ENCODE measurements at places on chromosomes 16 and 17.

DNA sequence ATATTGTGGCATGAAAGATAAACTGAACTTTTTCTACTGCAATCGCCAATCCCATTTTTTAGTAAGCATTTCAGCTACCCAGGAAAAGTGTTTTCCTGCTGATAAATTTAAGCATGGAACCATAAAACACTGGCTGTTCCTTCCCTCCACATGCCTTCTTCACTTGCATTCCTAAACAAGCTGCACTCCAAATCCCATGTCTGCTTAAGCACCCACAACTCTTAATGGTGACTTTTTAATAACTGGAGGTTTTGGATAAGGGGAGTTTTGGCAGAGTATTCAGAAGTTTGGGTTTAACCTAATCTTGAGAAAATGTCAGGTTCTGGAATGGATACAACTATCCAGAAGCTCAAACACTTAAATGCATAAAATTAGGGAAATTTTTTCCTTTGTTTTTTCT, 345.6 kb upstream of the CA10 start:
- no peak for DNase-seq

GRCh38 chr16:81684242-81684837, 94.8 kb upstream of the PLCG2 start:
- DNase-seq: no peak

DNA sequence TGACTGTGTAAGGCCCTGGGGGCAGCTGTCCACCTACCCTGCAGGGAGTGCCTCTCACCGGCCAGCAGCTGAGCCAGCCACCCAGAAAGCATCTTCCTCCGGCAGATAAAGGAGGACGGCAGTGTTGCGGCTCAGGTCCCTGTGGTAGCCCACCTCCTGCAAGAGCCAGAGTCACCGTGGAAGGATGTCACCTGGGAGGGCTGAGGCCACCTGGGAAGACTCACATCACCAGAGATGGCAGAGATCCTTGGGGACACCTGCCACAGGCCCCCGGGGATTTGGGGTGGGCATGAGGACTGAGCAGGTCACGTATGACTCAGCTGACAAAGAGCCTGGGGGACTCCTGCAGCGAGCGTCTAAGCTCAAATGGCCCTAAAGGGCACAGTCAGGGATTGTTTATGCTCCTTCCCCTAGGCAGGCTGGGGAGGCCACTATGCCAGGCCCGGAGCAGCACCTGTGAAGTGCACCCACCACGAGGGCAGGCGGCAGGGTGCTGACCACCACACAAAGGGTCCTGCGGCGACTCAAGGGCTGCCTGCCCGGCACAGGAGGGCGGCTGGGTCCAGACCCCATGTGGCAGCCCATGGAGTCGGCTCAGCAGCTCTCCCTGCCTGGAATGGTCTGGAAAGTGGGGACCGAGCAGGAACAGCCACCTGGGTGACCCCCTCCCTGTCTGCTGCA, 44.1 kb downstream of the TNFRSF13B start:
- no peak for DNase-seq

DNA sequence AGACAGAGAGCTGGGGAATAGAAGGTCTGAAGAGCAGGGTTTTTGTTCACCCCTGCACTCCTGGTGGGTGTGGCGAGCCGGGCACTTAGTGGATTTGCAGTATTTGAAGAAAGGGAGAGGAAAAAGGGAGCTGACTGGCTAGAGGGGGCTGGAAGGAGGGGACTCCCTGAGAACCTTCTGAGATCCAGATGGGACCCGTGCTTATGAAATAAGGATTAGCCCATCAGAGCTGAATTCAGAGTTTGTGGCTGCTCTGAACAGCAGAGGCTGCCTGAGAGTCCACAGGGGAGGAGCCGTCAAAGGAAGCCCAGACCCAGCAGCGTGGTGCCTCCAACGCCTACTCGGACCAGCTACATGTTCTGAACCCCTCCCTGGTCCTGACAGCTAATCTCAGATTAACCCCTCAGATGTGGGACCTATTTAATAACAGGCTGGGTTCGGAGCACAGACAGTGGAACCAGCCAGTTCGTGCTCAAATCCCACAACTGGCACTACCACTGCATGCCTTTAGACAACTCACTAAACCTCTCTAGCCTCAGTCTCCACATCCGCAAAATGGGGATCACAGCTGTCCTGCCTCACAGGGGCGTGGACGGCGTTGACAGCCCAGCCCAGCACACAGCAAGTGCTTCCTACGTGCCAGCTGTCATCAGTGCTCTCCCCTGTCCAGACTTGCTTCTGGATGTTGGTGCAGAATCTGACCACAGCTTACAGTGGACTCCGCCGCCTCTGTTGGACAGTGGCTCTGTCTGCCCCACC, 70.6 kb downstream of the DYNLRB2 start:
- no peak for DNase-seq

DNA sequence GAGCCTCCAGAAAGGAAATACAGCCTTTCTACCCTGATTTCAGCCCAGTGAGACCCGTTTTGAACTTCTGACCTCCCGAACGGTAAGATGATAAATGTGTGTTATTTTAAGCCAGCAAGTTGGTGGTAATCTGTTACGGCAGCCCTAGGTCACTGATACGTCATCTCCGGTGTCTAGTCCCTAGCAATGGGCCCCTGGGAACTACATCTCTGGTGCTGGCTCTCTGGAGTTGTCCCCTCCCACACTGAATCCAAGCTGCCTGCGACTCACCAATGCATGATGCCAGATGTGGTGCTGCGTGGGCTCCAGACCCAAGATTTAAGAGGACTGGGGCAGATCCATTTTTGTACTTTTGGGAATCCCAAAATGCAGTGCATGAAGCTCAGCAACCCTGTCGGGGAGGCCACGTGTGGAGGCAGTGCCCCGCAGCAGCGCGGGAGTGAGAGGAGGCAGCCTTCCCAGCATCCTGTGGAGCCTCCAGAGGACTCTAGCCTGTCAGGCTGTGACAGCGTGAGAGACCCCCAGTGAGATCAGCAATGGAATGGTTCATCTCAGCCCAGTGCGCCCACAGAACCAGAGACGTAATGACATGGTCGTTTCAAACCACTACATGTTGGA, 43.6 kb upstream of the USP7 start:
- DNase-seq: no peak

DNA sequence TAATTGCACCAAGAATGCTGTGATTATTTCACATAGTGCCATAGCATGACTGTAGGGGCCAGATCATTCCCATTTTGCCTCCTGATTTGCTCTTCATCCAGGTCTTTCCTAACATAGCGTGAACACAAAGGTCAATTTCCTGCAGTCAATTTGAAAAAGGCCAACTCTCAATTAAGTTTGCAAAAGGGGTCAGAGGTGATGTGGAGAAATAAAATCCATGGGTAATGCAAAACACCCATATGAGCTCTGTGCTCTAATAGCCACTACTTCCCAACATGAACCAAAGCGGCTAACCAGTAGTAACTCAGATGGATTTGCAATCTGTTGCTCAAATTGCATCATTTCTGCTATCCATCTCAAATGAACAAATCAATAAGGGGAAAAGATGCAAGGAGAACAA, 275.5 kb upstream of the SOX9 start:
- no peak for DNase-seq

- no peak for DNase-seq
These were observed 14.2 kb upstream of the KCNG4 start for GRCh38 chr16:84254062-84254461.

DNA sequence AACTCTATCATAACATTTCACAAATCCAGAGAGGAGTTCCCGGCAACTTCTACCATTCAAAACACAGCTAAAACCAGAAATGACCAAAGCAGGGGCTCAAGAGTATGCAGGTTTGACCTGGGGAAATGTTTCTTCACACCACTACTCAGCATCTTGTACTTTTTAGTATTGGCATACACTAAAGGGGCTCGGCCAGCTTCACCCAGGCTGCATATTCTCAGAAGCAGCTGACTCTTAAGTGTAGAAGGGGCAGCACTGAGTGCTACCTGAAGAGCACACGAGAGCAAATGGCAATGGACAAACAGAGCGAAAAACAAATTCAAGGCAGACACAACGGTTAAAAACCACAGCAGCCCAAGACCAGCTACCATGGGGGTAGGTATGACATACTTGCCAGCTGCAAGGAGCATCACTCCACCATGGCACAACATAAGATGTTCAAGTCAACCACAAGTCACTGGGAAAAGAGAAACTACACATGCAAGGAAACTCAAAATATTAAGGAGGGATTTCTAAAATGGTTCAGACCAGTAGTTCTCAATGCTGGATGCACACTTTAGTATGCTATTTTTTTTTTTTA, 34.4 kb downstream of the N4BP1 start:
- no peak for DNase-seq

DNA sequence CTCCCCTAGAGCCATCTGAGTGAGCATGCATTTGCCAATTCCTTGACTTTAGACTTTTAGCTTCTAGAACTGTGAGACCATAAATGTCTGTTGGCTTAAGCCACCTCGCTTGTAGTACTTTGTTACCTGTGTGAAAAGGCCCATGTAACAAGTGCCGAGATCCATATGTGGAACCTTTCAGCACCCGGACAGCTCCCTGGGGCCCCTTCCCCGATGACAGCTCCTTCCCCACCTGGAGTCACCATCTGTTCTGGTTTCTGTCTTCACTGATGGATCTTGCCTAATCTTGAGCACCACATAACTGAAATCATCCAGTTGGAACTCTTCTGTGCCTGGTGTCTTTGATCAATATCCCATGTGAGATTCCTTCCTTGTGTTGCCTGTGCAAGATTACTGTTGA, 78.9 kb upstream of the EEF2KMT start:
- DNase-seq: no peak

DNA sequence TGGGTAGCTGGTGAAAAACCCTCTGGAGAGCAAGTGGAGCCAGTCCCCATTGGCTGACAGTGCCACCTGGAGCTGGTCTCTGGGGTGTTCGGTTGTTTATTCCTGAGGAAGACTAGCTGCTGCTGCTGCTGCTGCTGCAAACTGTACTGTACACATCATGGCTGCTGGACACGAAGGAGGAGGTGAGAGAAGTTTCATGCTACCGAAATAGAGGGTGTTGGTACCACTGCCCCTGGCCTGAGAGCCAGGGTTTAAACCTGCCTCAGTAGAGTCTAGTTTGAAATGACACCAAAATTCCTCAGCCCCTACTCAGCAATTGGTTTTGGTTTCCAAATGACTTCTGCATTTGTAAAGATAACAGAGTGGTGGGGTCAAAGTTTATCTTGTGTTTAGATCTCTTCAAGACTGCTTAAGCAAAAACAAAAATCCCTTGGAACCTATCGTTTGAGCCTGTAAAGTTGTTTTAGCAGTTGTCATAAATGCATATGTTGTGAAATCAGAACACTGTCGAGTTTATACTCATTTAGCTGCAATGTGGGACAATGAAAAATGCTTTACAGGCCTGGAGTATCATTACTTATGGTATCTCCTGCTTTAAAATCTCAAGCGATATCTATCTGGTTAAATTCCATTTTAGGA, 40.8 kb downstream of the CYB5B start:
- DNase-seq: no peak

GRCh38 chr17:43399839-43400328, 1.1 kb downstream of the ARL4D start:
- DNase-seq: no peak

DNA sequence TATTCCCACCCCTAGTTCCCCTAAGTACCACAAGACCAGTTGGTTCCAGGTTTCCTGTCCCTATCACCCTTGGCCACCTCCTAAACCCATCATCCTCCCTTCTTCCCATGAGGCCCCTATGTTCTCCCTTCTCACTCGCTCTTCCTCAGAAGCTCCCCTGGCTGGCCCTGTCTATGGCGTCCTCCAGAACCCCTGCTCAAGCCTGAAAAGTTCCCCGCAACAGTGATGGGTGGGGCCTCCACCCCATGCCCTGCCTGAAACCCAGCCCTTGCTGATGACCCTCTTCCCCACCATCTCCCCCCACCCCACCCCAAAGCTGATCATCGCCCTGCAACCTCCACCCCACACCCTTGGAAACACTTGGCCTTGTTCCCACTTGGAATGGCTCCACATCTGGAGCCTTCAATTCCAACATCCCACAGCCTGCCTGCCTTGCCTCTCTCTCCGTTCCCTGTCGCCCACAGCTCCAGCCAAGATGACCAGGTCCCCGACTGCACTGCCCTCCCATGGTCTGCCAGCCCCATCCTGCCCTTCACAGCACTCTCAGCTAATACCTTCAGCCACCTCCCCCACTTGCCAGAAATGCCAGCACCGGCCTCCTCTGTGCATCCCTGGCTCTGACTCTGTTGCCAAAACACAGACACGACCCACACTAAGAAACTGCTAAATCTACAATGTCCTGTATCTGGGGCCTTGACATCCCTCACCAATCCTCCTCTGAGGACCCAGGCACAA, 10.5 kb downstream of the OSBPL7 start:
- no peak for DNase-seq

DNA sequence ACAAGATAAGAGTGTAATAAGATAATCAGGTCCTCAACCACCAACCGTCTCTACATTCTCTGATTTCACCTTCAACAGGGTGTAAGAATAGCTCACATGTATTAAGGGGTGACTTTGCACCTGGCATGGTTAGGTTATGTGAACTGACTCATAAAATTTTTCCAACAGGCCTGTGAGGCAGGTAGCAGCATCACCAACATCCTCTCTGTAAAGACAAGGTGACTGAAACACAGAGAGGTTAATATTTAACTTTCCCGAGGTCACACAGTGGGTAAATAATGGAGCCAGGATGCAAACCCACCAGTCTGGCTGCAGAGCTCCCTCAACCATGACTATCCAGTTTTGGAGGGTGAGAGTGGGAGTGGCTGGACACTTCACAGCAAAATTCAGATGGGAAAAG, 317.2 kb downstream of the C16orf95 start:
- no peak for DNase-seq

DNA sequence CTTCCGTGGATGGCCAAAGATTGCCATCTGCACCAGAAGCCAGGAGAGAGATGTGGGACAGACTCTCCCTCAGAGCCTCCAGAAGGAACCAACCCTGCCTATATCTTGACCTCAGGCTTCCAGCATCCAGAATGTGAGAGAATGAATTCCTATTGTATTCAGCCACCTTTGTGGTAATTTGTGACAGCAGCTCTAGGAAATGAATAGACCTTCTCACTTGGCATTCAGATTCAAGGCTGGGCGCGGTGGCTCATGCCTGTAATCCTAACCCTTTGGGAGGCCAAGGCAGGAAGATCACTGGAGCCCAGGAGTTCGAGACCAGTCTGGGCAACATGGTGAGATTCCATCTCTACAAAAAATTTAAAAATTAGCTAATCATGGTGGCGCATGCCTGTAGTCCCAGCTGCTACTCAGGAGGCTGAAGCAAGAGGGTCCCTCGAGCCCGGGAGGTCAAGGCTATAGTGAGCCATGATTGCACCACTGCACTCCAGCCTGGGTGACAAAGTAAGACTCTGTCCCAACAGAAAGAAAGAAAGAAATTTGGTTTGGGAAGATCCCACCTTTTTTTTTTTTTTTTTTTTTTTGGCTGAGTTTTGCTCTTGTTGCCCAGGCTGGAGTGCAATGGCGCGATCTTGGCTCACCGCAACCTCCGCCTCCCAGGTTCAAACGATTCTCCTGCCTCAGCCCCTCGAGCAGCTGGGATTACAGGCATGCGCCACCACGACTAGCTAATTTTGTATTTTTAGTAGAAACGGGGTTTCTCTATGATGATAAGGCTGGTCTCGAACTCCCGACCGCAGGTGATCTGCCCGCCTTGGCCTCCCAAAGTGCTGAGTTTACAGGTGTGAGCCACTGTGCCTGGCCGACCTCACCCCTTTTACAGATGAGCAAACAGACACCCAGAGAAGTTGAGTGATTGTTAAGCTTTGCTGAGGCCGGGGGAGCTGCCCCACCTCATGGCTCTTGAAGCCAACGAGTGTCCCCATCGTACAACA, 4.3 kb upstream of the CPSF4L start:
- no peak for DNase-seq

Data from HEK293T (cell line).